ENCODE measurements at places on chromosomes 16 and 17.

DNA sequence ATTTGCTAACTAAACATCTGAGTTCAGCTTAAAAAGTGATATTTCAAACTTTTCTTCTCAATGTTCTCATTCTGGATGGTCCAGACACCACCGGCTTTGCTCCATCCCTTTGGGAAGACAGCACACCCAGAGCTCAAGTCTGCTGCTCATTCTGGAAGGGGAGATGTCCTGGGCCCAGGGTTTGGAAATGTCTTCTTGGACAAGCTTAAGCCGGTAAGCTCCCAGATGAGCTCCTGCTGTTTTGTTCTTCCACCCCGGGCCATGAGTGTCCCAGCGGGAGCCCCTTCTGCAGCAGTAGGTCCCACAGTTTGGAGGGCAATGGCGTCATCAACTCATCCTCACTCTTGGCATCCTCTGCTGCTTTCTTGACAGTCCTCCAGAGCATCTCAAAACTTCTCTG lies 105.2 kb downstream of the TMEM100 start:
- no peak for DNase-seq

GRCh38 chr16:84183911-84184591 lies 2.8 kb downstream of the TAF1C start:
- DNase-seq, result no peak

DNA sequence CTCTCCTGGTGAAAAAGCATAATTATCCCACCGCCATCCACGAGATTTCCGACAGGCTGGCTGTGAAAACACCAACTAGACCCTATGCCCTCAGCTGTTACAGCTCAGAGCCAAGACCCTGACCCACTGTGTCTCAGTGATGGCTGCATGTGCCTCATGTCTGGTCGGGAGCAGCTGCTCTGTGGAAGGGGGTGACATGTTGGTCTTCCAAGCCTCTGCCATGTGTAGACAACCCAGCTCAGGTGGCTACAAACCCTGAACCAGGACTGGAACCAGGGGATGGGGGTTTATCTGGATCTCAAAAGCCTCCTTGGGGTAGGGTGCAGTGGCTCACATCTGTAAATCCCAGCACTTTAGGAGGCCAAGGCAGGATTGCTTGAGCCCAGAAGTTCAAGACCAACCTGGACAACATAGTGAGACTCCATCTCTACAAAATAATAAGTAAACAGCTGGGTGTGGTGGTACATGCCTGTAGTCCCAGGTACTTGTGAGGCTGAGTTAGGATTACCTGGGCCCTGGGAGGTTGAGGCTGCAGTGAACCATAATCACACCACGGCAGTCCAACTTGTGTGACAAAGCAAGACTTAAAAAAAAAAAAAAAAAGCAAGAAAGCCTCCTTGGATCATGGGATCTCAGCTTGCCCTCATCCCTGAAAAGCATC lies 220.3 kb downstream of the CPPED1 start:
- DNase-seq, result no peak

GRCh38 chr16:84943620-84944019 lies 67.7 kb downstream of the ZDHHC7 start:
- no peak for DNase-seq

- no peak for DNase-seq
Measured at GRCh38 chr17:78541488-78542206, 35.5 kb downstream of the DNAH17 start.

GRCh38 chr16:67246081-67246755 lies 1.1 kb downstream of the FHOD1 start:
- peak; percentile 42 for DNase-seq

DNA sequence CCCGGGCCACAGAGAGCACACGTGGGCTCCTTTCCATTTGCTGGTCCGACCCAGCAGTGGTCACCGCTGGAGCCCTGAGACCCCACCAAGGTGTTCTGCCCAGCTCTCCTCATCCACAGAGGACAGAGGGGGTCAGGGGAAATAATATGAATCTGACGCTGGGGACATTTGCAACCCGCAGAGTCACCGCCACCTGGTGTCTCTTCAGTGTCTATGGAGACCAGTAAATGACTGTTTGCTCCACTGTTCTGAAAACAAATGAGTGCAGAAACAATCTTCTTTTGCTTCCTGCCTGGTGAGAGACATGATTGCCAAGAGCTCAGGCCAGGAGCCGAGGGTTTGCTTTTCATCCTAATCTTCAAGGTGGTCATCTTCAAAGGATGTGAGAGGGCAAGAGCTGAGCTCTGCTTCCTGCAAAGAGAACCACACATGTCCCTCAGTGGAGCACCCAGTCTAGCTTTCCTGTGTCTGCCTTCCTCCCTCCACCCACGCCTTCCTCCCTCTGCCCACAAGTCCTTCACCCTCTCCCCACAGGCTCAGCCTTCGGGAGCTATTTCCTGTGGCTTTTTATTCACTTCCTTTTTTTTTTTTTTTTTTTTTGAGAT lies 14.7 kb upstream of the KLHDC4 start:
- DNase-seq, result peak; percentile 30

GRCh38 chr16:62977876-62978275 lies 941.6 kb upstream of the CDH8 start:
- no peak for DNase-seq

DNA sequence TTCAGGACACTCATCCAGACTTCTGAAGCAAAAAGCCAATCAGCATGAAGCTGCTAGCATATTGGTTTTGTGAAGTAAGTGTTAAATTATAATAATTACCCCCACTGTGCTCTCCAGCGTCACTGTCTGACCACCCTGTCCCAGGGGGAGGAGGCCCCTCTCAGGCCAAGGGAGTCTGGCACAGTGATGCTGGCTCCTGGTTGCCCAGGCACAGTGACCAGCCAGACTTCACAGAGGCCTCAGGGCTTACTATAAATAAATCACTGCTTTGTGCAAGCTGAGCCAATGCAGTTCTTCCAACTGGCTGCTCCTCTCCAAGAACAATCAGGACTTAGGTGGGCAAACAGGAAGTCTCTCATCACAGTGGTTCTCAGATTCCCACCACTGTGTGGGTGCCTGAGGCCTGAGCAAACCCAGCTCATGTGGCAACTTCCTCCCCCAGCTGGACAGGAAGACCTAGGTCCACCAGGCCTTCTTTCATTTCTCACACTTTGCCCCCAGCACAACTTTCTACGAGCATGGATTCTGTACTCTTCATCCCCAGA lies 1.7 kb upstream of the DBNDD1 start:
- DNase-seq, result no peak

DNA sequence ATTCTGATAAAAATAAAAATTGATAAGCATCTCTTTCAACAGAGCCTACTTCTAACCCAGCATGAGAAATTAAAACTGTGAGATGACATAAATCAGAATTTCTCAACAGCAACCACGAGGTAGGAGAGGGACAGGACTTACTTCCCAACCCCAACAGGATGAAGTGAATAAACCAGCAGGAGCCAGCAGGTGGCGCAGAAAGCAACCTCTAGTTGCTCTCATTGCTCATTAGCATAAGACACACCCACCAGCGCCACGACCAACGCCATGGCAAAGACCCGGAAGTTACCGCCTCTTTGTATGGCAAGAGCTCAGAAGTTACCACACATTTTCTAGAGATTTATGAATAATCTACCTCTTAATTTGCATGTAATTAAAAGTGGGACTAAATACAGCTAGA lies 189.4 kb upstream of the CDH8 start:
- no peak for DNase-seq

DNA sequence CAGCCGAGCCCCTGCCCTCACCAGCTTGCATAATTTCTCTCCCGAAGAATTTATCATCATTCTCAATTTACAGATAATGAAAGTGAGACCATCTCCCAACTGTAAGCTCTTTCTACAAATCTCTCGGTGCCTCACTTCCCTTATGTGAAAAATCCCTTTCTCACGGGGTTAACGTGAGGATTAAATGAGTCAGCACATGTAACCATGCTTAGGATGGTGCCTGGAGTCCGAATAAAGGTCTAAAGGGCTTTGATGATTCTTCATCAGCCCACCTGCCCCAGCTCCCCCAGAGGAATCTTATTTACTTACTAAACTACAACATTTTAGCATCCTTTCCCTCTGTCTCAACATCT lies 24.8 kb upstream of the PIK3R6 start:
- no peak for DNase-seq

DNA sequence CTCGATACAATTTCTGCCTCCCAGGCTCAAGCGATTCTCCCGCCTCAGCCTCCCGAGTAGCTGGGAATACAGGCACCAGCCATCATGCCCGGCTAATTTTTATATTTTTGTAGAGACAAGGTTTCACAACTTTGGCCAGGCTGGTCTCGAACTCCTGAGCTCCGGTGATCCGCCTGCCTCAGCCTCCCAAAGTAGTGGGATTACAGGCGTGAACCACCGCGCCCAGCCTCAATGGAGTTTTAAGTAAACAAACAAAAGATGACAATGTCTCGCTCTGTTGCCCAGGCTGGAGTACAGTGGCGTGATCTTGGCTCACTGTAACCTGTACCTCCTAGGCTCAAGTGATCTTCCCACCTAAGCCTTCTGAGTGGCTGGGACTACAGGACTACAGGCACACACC lies 52.6 kb upstream of the TRAP1 start:
- no peak for DNase-seq

DNA sequence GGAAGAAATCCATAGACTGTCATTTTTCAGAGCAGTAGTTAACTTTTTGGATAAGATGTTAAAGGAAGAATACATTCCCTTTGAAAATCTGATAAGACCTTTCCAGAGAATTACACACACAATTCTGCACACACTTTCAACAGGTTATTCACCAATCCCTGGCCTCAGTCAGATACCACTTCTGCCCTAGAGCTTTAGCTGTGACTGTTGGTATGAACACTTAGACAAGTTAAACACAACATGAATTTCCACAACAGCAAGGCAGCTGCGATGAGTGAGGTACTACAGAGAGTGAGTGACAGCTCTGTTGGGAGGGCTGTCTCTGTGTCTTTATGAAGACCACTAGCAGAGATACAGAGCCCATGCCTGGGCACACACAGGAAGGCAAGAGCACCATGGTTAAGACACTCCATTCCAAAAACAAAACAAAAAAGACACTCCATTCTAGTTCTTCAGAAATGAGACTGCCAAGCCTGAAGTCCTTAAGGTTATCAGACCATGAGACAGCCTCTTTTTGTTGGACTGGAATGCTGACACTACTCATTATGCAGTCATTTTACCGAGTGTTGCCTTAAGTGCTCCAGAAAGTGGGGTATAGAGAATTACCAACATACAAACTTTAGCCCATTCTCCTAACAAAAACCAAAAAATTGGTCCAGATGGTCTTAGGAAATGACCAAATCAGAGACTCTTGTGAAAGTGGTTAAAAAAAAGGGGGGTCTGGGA lies 42.4 kb downstream of the TOM1L2 start:
- DNase-seq, result no peak

DNA sequence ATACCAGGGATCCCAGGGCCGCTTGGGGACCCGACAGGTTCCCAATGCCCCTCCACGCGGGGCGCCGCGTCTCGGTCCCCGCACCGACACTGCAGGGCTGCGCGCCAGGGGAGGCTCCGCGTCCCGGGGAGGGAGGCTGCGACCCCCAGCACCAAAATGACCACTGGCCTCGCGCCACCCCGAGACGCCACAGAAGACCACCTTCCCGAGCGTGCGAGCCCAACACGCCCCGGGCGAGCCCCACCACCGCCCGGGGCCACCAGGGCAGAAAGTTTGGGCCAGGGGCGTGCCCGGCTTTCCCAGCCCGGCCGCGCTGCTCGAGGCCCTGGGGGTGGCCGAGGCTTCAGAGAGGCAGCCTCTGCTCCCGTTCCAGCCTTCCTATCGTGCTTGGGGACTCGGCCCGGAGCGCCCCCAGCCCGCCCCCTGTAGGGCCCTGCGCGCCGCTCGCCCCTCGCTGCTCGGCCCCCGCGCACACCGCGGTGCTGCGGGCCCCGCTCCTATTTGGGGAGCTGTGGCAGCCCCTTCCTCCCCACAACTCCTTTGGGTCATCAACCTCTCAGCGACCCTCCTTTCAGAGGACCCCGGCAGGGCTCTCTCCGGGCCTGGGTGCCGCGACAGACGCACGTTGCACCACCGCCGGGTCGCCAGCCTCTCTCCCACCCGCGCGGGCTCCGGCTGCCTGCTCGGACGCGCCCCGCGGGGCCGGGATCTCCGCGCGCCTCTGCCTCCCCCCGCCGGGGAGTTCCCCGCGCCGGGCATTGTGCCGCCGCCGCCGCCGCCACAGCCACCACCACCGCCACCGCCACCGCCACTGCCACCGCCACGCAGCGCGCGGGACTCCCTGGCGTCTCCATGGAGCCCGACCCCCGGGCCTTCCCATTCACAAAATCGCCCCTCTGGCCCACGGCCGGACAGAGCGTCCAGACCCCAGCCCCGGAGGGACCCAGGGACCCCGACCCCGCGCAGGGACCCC lies 892 bp downstream of the RBFOX3 start:
- no peak for DNase-seq

- DNase-seq, result no peak
Measured at GRCh38 chr16:22138482-22138881, 23.8 kb upstream of the SDR42E2 start.

DNA sequence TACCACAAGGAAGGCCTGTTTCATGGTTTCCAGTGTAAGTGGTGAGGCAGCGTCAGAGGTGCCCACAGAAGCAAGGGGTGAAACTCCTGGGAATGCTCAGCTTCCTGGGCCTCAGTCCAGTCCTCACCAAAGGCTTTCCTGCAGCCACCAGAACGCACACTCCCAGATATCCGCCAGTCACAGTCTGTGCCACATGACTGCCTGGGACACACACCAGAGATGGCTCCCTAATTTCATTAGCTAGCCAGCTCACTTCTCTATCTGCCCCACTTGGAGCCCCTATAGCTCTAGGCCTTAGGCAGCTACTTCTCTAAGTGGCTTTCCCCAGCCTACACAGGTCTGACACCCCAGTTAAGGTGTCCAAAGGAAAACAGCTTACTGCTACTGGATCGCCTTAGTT lies 77.0 kb downstream of the CYTH1 start:
- no peak for DNase-seq

DNA sequence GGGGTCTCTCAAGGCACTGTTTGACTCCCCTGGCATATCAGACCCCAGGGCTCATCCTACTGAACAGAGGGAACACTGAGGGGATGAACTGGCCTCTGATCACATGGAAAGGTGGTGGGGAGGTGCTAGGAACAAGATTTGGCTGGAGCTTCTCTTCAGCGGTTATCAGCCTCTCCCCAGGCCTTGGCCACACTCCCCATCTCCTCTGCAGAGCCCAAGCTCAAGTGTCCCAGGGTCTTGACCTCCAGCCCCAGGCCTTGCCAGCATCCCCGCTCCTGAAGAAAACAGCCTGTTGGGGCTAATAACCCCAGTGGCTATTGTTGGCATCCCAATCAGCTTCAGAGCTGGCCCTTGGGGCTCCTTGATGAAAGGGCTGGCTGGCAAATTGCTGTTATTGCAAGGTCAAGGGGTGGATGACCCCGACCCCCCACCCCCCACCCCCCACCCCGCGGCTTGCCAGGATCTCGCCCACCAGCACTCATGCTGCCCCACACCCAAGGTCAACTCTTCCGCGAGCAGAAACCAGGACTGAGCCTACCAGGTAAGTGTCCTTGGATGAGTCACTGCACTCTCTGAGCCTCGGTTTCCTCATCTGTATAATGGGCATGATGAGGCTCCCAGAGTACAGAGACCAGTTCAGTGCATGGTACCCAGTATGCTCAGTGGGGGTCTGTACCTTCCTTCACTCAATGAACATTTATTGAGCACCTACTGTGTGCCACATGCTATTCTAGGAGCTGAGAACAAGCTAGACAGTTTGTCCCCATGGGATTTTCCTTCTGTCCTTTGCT lies 18.8 kb upstream of the FAM83G start:
- no peak for DNase-seq
